Transverse colon (tissue), 4 donors: ENCODE measurements at places on chromosomes 2 and 18. TPM values are rescaled to one million over a fixed set of nuclear protein-coding genes. Genes with fewer than 3 reads are reported as not detected.
A peak's percentile ranks its signal among the peaks of the same experiment; 100 is the strongest.

- H3K27me3 ChIP-seq, result peaks cover 2% of the 10 kb centered on the region
- no peak overlapping the region for H3K27ac ChIP-seq
- H3K36me3 ChIP-seq, result no peaks in the 10 kb centered on the region
- H3K4me3 ChIP-seq, result no peak overlapping the region
- H3K4me1 ChIP-seq, result no peaks in the 10 kb centered on the region
These were observed 133.2 kb downstream of the ICOS start for GRCh38 chr2:204069804-204070203.

DNA sequence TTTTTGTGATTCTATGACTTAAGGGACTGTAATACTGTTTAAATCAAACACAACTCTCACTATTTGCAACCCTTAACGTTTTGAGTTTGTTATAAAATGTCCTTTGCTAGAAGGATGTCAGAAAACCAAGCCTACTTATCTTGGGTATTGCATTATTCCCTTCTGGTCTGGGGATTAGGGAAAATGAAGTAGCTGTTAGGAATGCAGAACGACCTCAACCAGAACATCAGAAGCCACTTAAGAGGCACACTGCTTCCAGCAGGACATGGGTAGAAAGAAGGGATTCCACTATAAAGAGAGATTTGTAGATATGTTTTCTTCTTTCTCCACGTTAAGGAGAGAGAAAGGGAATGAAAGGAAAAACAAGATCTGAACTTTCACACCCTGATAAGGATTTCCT, 101.2 kb downstream of the SETBP1 start:
- DNase-seq, result no peak
- no peak overlapping the region for H3K4me3 ChIP-seq
- peaks cover 25% of the 10 kb centered on the region for H3K4me1 ChIP-seq
- H3K27ac ChIP-seq, result peak overlapping the region; percentile 17
- no peaks in the 10 kb centered on the region for H3K36me3 ChIP-seq

- H3K27me3 ChIP-seq, result no peaks in the 10 kb centered on the region
- no peaks in the 10 kb centered on the region for H3K36me3 ChIP-seq
- H3K4me1 ChIP-seq, result no peaks in the 10 kb centered on the region
- no peak overlapping the region for H3K4me3 ChIP-seq
These were observed 16.4 kb upstream of the NFU1 start for GRCh38 chr2:69453475-69454129.

The C2orf72 gene
- 18.9 TPM for total RNA-seq

The CEBPZOS gene
- total RNA-seq, result 21.0 TPM

- H3K4me3 ChIP-seq, result no peak overlapping the region
- no peak for DNase-seq
- no peaks in the 10 kb centered on the region for H3K4me1 ChIP-seq
- no peaks in the 10 kb centered on the region for H3K36me3 ChIP-seq
These were observed 150.3 kb upstream of the ETAA1 start for GRCh38 chr2:67246791-67247190.

The CHRND gene
- not detected for total RNA-seq
